Stimulated activated CD8-positive, alpha-beta memory T cell treated with anti-CD3 and anti-CD28 coated beads, Interleukin-4, amount 100 ng/mL, for 24 hours (primary cell): ENCODE measurements at places on chromosomes 13 and 19.

- DNase-seq, result no peak
Measured at GRCh38 chr13:20190481-20191310, 2.0 kb downstream of the GJB2 start.

- DNase-seq, result no peak
Measured at GRCh38 chr19:33477781-33478180, 43.8 kb downstream of the PEPD start.

GRCh38 chr13:97448503-97449251 lies 14.7 kb downstream of the RAP2A start:
- no peak for DNase-seq

DNA sequence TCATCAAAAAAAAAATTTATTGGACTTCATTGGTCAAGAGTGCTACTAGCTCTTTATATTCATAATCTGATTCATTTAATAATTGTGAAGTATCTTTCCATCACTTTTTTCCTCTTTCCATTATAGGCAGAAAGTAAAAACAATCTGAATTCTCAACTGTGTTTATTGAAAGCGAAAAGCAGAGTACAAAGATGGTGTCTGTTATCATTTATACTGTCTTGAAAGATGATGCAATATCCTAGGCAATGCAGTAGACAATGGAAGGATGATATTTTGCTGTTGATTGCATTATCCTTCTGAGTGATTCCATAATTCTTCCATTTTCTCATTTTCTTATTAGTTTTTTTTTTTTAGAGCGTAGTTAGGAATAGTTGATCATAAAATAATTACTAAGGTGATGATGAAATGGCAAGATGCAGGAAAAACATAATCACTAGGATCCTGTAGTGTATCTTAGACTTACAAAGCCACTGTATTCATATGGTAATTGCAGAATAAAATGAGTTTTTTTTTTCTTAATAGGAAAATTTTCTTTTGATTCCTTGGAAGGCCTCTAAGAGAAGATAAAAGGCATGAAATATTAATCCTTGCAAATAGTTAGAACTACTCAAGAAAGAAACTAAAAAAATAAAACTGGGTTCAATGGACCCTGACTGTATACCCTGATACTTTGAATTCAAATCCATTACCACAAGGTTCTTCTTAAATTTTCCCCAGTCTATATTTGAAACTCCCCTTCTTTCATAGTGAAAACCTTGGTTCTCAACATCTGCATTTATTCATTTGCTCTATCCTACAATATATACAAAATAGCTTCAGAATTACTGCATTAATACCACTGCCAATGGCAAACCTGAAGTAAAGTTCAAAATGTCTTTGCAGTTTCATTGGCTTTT lies 11.6 kb downstream of the URI1 start:
- DNase-seq, result no peak

GRCh38 chr13:105220063-105220462 lies 1315.4 kb downstream of the EFNB2 start:
- DNase-seq, result no peak
